ENCODE measurements at places on chromosomes 2 and 18.

- no peak for DNase-seq
Measured at GRCh38 chr2:213015387-213016165, 135.8 kb downstream of the IKZF2 start.

DNA sequence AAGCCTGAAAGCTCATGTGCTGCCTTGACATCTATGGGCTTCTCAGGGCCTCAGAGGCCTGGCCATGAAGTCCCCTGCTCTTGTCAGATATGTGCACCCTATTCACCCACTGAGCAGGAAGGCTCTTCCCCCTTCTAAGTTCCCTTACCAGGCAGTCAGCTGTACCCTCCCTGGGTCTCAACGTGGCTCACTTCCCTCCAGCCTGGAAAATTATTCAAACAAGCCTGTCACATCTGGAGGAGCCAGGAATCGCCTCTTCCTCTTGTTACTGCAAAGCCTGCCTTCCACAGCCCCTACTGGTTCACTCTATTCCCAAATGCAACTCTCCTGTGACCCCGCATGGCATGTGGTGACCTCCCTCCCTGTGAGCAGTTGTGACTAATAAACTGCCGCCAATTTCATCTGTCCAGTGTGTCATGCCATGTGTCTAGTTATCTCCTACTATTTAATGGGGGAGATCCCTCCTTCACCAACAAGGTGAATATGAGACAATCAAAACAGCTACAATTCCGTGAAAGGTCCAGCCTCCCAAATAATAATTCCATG lies 8.4 kb upstream of the SERPINB8 start:
- DNase-seq = no peak

GRCh38 chr2:62785216-62785615 lies 79.7 kb downstream of the EHBP1 start:
- no peak for DNase-seq

DNA sequence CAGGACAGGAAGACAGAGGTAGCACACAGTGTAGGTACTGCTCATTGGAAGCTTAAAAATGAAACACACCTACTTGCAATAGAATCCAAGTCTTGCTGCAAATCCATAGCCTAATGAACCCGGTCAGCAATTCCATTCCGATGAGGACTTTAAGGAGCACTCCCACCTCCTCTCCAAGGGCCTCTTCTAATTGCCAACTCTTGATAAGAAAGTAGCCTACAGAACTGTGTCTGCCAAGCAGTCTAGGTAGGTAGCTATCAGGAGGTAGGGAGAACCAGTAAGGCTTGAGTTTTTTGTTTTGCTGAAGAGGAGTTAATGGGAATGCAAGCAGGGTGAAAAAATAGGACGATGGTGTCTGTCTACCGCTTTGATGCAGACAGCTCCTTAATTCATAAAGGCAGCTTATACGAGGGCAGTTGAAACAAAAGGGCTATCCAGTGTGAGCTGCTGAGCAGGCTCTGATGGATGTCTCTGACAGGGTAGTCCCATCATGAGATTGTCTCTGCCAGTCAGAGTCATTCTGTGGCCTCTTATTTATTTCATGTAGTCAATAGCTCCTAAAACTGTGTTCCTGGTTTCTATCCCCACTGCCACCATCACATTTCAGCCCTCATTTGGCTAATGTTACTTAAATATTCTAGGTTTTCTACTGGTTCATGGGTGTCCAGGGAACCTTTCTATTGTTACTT lies 155.6 kb upstream of the DNMT3A start:
- no peak for DNase-seq

GRCh38 chr2:64629329-64629781 lies 24.4 kb downstream of the SERTAD2 start:
- DNase-seq = no peak

DNA sequence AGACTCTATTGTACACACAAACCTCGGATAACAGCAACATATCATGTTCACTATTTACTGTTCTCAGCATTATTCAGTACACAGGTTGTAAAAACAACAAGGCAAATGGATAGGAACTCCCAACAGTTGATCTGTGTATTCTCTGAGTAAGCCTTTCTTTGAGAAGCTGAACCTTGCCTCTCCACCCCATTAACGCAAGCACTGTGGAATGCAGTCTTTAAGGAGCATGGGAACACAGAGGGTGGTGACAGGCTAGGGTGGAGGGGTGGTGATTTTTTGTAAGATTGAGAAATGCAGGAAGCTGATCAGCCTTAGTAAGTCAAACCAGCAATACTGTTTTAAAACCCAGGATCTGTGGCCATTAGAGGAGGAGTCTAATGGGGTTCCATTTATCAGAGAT lies 19.6 kb upstream of the SERPINB11 start:
- DNase-seq = no peak

DNA sequence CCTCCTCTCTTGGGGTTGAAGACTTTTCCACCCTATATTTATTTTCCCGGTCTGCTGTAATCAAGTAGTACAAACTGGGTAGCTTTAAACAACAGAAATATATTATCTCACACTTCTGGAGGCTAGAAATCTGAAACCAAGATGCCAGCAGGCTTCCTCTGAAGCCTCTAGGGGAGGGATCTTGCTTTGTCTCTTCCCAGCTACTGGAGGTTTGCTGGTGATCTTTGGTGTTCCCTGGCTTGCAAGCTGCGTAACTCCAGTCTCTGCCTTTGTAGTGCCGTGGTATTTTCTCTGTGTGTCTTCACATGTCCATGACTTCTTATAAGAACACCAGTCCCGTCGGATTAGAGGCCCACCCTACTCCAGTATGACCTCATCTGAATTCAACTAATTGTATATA lies 44.4 kb downstream of the MYO3B start:
- DNase-seq = no peak

DNA sequence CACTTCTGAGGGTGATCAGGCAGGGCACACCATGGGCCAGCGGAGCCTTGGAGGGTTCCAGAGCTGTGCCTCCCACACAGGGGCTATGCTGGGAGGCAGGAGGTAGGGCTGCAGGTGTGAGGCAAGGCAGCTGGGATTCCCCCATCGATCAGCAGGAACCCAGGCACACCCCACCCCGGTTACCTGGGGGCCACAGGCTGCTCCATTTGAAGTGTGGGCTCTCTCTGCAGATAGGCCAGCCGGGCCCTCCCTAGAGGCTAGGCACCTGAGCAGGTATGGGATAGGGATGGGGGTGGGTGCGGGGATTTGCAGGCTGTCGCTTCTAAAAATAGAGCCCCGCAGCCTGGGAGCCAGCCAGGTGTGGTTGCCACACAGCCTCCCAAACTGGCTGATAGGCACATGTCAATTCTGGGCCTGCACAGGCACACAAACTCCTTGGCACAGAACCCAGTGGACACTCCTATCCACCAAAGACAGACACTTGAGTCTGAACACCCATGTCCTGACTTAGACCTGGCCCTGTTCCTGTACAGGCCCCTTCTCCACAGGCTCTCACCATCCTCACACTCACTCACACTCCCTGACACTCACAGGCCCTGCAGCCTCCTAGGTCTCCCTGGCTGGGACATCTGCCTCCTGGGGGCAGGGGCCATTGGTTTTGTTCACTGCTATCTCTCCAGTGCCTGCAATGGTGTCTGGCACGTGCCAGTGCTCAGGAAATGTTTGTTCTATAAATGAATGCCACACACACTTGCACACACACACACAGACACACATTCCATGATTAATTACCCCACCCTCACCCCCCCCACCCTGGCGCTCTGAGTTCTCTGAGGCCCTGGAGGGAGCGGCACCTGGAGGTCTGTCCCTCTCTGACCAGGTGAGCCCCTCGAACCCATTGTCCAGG lies 73.4 kb downstream of the ZFP36L2 start:
- DNase-seq = no peak

DNA sequence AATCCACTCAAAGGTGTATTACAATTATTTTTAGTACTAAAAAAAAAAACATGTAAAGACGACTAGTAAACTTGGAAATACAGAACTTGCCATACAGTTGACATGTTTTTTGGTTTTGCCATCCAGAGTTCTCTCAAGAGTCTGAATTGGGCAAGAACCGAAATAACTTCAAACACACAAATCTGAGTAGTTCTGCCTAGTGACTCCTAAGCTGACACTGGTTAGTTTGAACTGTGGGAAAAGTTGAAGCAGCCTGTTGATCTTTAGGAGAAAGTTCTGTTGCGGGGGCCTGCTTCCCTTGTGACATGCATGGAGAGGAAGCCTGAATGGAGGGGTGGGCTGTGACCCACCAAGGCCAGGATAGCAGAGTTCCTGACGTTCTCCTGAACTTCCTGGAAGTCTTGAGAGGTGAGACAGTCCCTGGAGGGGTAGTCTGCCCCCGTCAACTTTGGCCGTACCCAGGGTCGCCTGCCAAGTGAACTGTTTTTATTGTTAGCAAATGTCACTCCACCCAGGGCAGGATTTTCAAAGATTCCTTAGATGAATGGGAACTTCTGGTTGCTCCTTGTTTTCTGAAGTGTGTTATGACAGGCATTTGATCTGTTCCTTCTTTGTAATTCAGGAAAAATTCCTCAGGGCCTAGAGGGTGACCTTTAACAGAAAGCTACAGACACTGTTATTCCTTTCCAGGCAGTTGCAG lies 85.6 kb upstream of the SPTBN1 start:
- no peak for DNase-seq

DNA sequence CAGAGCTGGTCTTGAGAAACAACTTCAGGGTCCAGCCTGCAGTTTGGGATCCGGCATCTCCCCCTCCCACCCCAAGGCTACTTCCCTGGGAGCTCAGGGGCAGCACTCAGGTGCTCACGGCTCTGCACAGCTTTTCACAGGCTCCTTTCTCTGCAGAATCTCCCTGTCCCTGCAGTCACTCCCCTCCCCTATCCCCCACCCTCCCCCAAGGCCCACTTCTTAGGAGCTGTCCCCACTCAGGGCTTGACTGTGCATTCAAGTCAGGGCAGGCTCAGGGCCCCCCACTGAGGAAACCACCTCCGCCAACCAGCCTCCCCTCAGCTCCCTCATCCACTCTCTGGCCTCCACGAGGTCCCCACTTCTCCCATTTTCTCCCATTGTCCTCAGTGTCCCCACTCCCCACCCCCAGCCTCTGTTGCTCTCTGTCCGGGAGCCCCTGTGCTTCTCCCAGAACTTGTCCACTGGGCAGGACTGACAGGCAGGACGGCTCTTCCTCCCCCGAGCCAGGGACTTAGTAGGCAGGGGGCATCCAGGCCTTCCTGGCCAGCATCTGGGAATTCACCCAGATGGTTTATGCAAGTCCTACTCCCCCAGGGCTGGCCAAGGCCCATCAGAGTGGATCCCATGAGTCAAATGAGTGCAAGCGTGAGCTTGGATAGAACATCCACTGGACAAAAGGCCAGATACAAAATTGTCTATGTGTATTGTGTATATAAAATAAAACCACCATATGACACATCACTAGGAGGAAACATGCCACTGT lies 7.6 kb downstream of the NMUR1 start:
- DNase-seq = no peak

- DNase-seq = no peak
Measured at GRCh38 chr2:156116113-156116512, 216.4 kb downstream of the NR4A2 start.

GRCh38 chr2:179263446-179264367 lies 925 bp downstream of the SESTD1 start:
- peak; percentile 60 for DNase-seq

GRCh38 chr18:54787616-54788015 lies 40.7 kb upstream of the RAB27B start:
- DNase-seq = no peak

DNA sequence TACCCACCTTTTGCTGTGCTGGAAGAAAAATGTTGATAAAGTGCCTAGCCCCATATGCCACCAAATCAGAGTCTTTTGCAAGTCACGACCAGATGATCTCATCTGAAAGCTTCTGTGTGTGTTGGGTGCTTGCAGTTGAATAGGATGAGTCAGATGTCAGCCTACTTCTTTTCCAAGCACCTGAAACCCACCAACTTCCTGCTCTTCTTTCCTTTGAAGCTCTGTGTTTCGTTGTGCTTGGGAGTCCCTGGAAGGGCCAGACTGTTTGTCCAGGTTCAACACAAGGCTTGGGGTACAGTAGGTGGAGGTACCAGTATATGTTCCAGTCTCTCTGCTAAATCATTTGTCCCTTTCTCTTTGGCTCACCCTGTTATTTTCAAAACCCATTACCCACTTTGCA lies 36.8 kb upstream of the LCLAT1 start:
- DNase-seq = no peak

GRCh38 chr2:231616296-231616695 lies 23.6 kb downstream of the TEX44 start:
- DNase-seq = no peak

- DNase-seq = no peak
Measured at GRCh38 chr18:22409445-22409844, 8.3 kb downstream of the CTAGE1 start.

DNA sequence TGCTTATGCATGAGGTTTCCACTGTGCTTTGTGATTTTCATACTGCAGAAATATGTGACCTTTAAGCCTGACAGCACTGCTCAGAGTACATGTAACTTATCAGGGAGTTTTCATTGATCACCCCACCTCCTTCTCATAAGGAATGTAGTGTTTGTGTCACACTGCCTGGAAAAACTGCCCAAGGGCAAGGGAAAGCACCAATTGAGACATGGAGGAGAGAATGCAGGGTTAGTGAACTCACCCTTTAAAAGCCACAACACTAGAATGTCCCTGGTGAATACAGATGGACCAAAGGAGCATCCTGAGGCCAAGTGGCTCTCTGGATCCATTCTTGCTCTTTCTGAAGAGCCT lies 147.2 kb upstream of the SPATS2L start:
- no peak for DNase-seq
